Neural crest cell (in vitro differentiated cells): ENCODE measurements at places on chromosomes 2 and 18.

GRCh38 chr2:219124381-219125110, 36.1 kb downstream of the NHEJ1 start:
- no peak for DNase-seq

GRCh38 chr2:230840301-230840700, 24.4 kb upstream of the ITM2C start:
- DNase-seq, result no peak

- no peak for DNase-seq
Measured at GRCh38 chr2:28470759-28471158, 25.1 kb upstream of the PLB1 start.

DNA sequence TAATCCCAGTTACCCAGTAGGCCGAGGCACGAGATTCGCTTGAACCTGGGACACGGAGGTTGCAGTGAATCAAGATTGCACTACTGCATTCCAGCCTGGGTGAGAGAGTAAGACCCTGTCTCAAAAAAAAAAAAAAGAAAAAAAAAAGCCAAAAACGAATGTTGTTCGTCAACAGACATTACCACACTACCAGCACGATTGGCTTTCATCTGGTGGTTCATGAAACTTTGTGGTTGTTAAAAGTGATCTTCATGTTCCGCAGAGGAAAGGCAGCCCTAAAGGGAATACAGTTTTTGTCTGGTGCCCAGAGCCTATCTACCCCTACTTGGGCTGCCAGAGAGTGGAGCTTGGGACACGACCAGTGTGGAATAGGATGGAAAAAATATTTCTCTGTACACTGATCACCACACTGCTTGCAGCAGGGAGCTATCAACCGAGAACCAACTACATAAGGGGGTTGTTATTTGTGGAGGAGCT, 13.6 kb upstream of the CXCR4 start:
- no peak for DNase-seq

DNA sequence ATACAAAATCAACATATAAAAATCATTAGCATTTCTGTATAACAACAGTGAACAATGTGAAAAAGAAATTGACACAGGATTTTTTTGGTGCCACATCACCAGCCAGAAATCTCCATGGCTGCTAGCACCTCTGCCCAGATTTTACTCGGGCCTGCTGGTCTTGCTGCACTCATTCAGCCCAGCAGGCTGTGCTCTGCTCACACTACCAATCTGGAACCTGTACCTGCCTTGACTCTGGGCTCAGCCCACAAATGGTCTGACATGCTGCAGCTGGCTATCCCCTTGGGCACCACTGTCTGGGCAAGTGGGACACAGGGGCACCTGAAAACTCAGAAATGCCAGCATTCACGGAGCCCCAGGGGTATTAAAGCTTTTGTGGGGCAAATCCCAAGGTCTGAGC, 392.5 kb upstream of the NRXN1 start:
- DNase-seq, result no peak

GRCh38 chr18:29418136-29418535, 1241.2 kb upstream of the CDH2 start:
- no peak for DNase-seq

- DNase-seq, result no peak
Measured at GRCh38 chr2:26607698-26608097, 33.5 kb downstream of the CIB4 start.

DNA sequence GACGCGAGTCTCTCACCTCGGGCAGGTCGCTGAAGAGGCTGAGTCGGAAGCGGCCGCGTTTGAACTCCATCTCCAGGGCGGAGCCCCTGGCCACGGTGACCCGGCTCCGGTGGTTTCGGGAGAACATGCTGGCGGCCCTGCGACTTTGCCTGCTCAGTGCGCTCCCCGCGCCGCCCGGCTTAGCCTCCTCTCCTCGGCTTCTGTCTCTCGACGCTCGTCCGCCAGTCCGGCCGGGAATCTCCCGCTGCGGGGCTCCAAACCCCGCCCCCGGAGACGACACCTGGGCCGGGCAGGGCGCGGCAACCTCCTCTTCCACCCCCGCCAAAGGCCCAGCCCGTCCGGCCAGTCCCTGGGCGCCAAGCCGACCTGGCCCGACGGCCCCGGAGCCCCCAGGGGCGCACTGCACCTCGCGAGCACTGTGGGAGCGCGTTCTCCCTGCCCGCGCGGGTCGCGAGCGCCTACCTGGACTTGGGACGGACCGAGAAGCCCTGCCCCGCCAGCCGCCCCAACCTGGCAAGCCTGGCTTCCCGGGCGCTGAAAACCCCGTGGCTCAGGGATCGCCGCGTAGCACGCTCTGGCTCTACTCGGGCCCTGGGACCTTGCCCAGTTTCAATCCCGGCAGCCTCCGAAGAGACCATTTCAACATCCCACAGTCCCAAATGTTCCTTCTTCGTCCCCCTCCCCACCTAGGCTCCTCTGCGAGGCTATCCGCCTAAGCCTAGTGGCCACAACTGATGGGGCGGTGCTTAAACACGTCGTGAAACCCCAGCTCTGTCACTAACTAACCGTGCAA, at the start of gene RTKN:
Gene RTKN, minus strand, starts transcription at position 248 of the 793 bp plus-strand sequence. Its CDS starts 121 bp downstream, at position 127.
- DNase-seq, result peak; percentile 28

DNA sequence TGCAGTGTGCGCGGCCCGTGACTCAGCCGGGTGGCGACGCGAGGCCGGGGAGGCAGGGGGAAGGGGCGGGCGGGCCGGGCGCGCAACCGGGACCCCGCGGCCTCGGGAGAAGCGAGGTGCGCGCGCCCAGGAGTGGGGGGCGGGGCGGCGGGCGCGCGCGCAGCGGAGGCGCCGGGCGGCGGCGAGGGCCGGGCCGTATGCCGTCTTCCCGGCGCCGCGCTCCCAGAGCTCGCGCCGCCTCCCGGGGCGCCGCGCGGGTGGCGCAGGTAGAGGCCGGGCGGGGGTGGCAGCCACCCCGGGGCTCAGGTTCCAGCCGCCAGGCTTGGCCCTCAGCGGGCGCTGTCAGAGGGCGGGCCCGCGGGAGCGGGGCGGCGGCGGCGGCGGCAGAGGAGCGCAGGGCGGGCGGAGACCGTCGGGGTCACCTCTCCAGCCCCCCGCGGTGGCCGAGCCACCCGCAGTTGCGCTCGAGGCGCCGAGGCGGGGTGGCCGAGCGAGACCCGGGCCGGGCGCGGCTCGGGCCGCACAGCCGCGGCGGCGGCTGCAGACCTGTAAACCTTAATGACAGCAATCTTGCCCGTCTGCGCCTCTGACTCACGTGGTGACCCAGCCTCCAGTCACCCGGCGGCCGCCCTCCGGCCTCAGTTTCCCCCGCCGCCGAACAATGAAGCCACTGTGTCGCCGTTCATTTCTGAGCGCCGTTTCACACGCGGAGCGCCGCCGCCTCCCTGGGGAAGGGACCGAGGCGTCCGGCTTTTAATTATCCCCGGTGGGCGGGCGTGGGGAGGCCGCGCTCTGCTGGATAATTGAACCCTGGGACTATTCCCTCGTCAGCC, 25.3 kb upstream of the SMAD7 start:
- DNase-seq, result peak; percentile 36

- no peak for DNase-seq
Measured at GRCh38 chr2:121099329-121100290, 185.4 kb downstream of the TFCP2L1 start.

DNA sequence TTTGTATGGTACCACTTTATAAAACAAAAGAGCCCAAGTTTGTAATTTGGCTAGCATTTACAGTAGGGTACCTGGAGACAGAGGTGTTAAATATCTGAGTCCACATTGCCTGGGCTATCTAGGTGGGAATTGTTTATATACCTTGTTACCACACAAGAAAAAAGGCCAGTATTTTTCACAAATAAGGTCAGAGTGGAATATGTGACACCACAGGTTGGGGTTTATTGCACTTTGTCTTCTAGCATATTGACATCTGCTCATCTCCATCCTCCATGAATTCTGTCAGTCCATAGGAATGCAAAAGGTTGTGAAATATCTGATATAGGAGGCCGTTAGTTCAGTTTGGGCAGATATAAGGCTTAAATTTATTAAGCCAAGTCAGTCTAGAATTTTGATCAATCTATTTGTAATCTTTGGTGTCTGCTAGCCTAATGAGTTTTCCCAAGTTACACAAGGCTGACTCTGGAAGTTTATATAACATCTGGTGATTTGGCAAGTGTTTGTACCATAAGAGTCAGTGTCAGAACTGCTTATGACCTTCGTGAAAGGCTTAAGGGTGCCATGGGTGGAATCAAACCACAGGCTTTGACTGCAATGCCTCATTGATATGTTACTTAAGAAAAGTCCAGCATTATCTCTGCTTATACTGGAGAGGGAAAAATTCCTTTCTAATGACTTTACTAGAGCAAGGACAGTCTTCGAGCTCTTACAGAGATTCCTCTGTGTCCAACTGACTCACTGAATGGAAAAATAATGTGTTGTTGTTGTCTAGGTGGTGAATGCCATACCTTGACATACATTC, 11.3 kb upstream of the DPP4 start:
- DNase-seq, result no peak

GRCh38 chr18:64618390-64618789, 469.5 kb upstream of the LINC00305 start:
- DNase-seq, result no peak

GRCh38 chr2:225865468-225865867, 466.0 kb downstream of the NYAP2 start:
- no peak for DNase-seq

DNA sequence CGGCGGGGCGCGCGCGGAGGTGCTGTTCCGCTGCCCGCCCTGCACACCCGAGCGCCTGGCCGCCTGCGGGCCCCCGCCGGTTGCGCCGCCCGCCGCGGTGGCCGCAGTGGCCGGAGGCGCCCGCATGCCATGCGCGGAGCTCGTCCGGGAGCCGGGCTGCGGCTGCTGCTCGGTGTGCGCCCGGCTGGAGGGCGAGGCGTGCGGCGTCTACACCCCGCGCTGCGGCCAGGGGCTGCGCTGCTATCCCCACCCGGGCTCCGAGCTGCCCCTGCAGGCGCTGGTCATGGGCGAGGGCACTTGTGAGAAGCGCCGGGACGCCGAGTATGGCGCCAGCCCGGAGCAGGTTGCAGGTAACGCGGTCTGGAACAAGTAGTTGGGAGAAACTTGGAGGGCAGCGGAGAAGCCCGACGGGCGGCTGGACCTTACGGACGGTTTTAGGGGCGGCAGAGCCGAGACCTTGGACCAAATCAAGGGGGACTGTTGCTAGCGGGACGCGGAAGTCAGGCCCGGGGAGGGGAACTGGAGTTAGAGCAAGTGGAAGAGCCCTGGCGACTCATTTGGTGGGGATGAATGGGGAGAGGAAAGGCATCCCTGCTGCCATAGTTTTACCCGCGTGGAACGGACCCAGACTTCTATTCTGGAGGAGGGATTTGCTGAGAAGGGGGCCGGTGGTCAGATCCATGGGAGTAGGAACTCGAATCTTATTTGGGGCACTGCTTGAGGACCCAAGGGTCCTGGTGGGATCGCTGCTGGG, 573 bp downstream of the IGFBP2 start:
- DNase-seq, result peak; percentile 35

GRCh38 chr2:99537910-99538485, 48.2 kb upstream of the REV1 start:
- DNase-seq, result no peak

GRCh38 chr2:126864861-126865260, 33.8 kb upstream of the TEX51 start:
- no peak for DNase-seq
